ENCODE measurements at places on chromosomes 6 and 20.

- DNase-seq, result no peak
Observed at GRCh38 chr6:30981942-30982772, 1.4 kb upstream of the MUC21 start.

DNA sequence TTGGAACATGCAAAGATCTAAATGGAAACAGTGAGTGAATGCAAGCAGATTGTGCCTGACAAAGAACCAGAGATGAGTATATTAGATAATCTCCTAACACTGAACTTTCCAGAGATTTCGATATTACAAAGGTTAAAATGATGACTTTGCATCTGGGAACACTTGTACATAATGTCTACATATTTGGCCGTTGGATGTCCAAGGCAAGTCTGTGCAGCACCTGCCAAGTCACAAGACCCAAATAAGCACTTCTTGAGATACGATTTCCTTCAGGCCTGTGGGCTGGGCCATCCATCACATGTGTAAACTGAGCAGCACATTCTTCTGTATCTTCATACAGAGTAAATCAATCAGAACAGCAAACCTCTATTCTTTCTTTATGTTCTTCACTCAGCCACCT, 32.5 kb upstream of the SMLR1 start:
- no peak for DNase-seq

- no peak for DNase-seq
Observed at GRCh38 chr20:59010995-59011873, 4.2 kb upstream of the CTSZ start.

- DNase-seq, result peak; percentile 18
Observed at GRCh38 chr20:22805219-22805618, 220.8 kb upstream of the FOXA2 start.

DNA sequence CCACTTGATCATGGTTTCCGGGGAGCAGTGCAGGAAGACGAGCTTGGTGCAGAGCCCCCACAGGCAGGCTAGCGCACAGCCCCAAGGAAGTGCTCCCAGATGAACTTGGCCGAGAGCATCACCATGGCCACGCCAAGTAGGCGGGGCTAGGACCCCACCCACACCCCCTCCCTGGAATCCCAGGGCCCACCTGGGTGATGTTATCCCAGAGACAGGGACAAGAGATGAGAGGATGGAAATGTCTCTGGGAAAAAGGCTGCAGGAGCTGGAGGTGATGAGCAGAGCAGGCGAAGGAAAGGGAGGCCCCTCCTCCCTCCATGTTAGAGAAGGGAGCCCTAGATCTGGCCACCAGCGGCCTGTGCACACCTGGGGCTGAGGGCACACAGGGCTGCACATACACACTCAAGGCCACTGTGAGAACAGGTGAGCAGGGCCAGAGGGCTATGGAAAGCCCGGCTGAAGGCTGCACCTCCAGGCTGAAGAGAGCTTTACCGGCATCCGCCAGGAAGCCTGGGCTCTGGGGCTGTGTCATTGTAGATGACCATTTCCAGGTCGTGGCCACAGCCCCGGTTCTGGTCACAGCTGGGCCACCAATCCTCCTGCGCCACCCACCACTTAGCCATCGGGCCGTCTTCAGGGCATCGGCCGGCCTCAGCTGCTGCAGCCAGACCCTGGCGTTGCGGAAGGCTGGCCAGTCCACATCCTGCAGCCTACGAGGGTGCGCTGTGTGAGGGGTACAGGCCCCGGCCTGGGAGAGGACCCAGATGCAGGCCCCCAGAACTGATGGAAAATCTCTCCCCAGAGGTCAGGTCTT, 24.9 kb downstream of the NPEPL1 start:
- no peak for DNase-seq

GRCh38 chr6:6590530-6590929, 2.0 kb downstream of the LY86 start:
- no peak for DNase-seq

DNA sequence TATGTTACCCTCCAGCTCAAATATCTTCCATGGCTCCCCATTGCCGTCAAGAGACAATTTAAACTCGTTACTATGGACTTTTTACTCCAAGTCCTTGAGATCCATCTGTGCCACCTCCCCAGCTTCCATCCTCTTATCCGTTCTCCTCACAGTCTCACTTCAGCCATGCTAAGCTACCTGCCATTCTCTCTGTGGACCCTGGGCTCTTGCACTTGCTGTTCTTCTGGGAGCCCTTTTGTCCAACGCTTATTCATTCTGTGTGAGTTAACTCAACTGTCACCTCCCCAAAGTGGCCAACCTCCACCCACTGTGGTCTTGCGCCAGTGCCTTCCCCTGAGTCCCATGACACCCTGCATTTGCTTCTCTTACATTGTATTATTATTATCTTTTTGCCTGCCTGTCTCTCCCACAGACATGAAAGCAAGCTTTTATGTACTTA, 132.4 kb downstream of the BCAS1 start:
- DNase-seq, result no peak

Measured in RKO (cell line).